ENCODE measurements at places on chromosomes 4 and X. TPM values are rescaled to one million over a fixed set of nuclear protein-coding genes. Genes with fewer than 3 reads are reported as not detected.

The MAGEC3 gene
- polyA plus RNA-seq: 0.66 TPM

DNA sequence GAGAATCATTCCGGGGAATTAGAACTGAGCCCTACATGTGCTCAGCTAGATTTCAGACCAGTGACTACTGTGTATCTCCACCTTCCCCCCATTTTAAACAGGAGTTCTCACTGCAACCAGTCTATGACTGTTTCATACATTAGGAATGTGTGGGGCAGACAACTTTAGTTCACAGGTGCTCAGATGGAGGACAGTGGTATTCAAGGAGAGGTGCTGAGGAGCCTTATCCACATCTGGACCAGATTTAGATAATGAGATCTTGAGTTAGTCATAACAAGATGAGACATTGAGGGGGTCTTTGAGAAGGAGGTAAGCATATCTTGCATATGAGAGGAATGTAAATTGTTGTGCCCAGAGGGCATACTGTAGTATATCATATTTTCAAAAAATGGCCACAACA lies 32.8 kb upstream of the RELL1 start:
- no peak for DNase-seq

- DNase-seq: no peak
Observed at GRCh38 chr4:38902221-38902620, 34.6 kb downstream of the FAM114A1 start.

The CSAG2 gene
- polyA plus RNA-seq: not detected

The CLCN4 gene
- 14.7 TPM for polyA plus RNA-seq

DNA sequence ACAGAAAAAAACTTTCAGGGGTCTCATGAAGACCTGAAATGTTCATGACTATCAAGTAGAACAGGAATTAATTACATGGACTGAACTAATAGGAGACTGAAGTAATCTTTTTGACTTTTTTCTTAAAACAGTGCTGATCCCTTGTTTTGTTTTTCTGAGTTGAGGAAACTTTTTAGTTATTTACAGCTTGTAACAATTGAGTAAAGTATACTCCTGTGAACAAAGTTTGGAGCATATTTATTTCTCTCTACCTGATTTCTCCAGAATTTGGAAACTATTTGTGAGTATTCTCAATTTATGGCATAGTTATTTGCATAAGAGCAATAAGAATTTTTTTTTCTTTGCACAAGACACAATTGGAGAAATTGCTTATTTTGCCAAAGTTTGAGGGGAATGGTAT lies 64.8 kb downstream of the PCDH18 start:
- DNase-seq: no peak

The FREM3 gene
- 0.49 TPM for polyA plus RNA-seq

DNA sequence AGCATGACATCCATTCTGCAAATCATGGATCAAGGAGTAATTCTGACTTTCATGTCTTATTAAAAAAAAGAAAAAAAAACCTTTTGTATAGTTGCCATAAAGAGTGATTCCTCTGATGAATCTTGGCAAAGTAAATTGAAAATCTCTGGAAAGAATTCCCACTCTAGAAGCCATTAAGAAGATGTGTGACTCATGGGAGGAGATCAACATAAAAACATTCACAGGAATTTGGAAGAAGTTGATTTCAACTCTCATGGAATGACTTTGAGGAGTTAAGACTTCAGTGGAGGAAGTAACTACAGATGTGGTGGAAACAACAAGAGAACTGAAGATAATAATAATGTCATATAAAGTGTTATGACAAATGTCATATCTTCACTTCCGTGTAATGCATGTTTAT lies 204.2 kb downstream of the PABPC4L start:
- no peak for DNase-seq

GRCh38 chr4:1285790-1286553 lies 3.7 kb upstream of the MAEA start:
- DNase-seq: no peak

The CXCL5 gene
- 0.15 TPM for polyA plus RNA-seq

DNA sequence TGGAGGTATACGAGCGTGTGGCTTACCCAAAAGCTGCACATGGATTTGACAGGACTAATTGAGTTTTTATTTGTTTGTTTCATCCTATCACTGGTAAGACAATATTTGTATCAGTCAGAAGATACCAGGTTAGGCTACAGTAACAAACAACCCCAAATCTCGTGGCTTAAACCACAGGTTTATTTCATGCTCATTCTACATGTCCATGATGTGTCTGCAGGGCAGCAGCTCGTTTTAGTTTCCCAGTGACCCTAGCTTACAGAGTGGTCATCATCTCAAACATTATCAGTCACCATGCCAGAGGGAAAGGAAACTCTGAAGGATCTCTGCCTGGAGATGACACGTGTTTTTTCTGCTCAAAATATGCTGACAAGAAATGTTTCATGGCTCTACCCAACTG lies 108.3 kb downstream of the SHROOM3 start:
- DNase-seq: no peak

The PGAM4 gene
- not detected for polyA plus RNA-seq

The MAGIX gene
- polyA plus RNA-seq: 2.7 TPM

- no peak for DNase-seq
Observed at GRCh38 chr4:128868758-128869157, 59.3 kb downstream of the JADE1 start.

DNA sequence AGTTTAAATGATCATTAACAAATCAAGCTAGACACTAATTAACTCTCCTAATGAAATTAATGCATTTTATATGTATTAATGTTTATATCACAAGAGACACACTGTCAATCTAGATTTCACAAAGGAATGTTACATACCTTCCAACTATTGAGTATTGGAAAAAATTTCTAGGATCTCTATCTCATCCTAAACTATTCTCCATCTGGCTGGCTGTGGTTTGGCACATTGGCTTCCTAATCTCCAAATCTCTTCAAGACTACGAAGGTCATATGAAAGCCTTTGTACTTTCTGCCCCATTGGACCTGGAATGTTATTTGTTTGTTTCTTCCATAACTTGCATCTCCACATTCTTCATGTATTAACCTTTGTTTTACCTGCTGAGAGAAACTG lies 1160.0 kb downstream of the ADGRL3 start:
- peak; percentile 15 for DNase-seq

GRCh38 chr4:52840531-52841370 lies 21.4 kb upstream of the RASL11B start:
- DNase-seq: no peak

GRCh38 chrX:105781804-105782203 lies 40.5 kb upstream of the NRK start:
- DNase-seq: peak; percentile 80

GRCh38 chr4:103201253-103201652 lies 3.1 kb upstream of the CENPE start:
- DNase-seq: no peak

GRCh38 chr4:43276321-43276720 lies 383.8 kb downstream of the GRXCR1 start:
- no peak for DNase-seq

The RAB9B gene
- 22.6 TPM for polyA plus RNA-seq

- DNase-seq: no peak
Observed at GRCh38 chr4:136847881-136848621, 684.2 kb downstream of the PCDH18 start.

DNA sequence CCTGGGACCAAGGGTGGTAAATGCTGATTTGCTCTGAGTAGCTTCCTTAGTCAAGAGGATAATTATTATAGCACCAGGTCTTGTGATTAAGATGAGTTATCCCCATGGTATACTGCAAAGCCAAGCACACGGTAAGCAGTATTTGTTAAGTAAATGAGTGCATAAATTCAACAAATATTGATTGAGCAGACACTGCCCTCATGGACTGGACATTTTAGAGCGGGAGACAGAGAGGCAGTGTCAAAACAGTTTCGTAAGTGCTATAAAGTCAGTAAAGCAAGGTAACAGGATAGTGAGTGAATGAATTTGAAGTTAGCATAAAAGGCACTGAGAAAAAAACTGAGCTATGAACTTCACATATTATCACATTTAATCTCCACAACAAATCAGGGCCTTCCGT lies 13.9 kb downstream of the PHF8 start:
- no peak for DNase-seq

The SLC6A8 gene
- 43.1 TPM for polyA plus RNA-seq

DNA sequence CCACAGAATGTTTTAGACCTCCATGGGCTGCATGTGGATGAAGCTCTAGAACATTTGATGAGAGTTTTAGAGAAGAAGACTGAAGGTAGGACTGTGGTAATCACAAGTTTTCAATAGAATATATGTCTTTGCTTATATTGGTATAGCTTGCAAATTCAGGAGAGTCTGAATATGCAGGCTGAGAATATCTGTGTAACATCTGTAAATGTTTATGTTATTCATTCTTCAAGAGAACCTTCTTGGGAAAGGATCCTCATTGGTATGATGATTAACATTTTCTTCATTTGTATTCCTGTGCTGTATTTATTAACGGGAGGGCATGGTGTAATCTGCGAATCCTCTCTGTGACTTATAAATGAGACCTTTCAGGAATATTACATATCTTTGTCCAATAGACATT lies 52.1 kb upstream of the RHOH start:
- no peak for DNase-seq

The ARMCX2 gene
- 131 TPM for polyA plus RNA-seq

DNA sequence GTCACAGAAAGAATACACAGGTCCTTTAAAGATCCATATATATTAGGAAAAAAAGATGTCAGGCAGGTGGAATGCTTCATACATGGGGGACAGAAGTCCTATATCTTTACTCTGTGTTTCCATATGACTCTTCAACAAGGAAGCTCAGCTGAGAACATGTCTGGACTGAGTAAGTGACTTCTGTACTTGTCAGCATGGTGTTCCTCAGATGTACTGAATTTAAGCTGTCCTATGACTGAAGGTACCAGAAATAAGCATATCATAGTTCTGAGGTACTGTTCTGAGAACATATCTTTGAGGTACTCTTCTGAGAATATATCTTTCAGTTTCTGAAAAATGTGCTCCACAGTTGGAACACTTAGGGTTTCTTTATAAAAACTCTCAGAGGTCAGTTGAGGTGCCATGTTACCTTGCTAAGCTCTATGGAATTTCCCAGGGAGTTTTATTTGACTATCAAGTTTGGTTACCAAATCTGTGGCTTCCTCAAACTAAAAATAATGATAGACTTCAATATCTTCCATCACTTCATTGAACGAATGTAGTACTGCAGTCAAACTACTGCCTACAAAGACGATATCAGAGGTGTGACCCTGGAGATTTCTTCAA lies 597.2 kb upstream of the GNPDA2 start:
- DNase-seq: no peak

The PNMA6F gene
- polyA plus RNA-seq: not detected

DNA sequence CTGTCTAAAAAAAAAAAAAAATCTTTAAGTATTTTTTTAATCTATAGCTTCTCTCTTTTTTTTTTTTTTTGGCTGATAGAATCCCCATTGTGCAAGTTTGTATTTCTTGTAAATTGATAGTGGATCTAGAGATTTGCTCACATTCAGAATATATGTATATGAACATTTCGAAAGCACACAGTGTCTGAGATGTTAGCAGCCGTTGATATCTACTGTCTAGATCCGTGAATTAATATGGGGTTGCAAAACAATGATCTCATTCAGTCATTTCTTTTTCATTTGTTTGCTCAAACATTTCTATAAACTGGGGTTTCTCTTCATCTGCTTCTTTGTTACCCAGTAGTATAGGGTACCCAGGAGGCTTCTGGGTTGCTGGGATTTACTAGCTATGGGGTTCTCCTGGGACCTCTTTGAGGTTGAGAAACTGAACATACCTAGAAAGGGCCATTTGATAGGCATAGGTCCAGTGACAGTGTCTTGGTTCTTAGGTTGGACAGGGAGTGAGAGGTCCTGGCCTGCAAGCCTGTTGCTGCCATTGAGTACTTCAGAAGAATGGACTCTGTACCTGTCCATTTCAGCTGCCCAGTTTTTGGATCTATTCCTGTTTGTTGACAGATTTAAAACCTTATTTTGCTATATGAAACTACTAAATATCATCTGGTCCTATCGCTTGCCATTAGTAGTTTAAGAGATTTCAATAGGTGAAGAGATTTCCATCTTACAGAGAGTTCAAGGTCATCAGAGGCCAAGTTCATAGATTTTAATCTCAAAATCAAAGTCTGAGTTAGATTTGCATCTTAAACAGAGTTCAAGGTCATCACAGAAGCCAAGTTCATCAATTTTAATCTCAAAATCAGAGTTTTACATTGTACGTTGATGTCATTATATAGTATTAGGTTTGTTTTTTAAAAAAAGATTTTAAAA lies 50.8 kb downstream of the WWC2 start:
- no peak for DNase-seq

DNA sequence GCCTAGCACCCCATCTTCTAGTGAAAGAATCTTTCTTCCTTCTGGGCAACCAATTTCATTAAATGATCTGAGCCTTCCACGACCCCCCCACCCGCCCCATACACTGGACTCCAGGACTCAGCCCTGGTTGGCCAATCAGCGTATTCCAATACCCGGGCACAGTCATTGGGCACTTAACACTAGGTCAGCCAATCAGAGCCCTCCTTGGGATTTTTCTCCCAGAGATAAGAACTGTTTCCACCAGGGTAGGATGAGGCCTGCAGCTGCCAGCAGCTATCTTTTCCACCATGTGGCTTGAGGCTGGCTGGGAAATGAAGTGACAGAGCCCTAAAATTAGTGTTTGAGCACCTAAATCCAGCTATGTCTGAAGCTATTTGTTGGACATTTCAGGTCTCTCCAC lies 418.8 kb downstream of the BCOR start:
- DNase-seq: no peak

GRCh38 chr4:70654605-70655011 lies 11.7 kb downstream of the JCHAIN start:
- no peak for DNase-seq

The ACTRT1 gene
- polyA plus RNA-seq: not detected

The SHROOM3 gene
- 34.3 TPM for polyA plus RNA-seq

The XK gene
- polyA plus RNA-seq: 6.2 TPM

DNA sequence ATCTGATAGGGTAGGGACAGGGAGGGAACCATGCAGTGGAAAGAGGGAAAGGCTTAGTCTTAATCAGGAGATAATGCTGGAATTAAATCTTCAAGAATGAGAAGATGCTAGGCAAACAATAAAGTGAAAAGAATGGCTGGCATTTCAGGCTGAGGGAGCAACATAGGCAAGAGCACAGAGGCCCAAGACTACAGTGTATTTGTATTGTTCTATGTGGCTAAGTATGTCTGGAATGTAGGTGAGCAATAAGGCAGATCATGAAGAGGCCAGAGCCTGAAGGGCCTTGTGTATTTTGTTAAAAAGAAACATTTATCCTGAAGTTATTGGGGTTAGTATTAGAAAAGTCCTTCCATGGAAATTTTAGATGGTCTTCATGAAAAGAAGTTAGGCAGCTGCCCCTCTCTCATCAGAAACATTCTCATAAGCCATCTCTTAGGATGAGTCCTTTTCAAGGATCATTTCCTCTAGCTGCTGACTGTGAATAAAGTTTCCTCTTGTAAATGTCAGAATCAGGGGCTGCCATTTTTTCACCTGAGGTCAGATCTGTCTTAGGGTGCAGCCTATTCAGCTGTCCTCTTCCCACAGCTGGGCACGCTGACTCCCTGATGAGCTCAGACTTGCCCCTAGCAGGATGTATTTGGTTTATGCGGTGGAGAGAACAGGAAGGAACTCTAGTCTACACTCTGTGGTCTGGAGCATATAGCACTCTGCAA lies 46.3 kb downstream of the ATP10D start:
- no peak for DNase-seq

GRCh38 chrX:137743414-137743813 lies 177.5 kb downstream of the ZIC3 start:
- no peak for DNase-seq

GRCh38 chr4:135319685-135320084 lies 1118.1 kb upstream of the PABPC4L start:
- no peak for DNase-seq

The TMEM31 gene
- polyA plus RNA-seq: 1.1 TPM

The TNMD gene
- 40.1 TPM for polyA plus RNA-seq

All from hindlimb muscle (tissue), 1 donor.